ENCODE measurements at places on chromosomes 3 and 15.

DNA sequence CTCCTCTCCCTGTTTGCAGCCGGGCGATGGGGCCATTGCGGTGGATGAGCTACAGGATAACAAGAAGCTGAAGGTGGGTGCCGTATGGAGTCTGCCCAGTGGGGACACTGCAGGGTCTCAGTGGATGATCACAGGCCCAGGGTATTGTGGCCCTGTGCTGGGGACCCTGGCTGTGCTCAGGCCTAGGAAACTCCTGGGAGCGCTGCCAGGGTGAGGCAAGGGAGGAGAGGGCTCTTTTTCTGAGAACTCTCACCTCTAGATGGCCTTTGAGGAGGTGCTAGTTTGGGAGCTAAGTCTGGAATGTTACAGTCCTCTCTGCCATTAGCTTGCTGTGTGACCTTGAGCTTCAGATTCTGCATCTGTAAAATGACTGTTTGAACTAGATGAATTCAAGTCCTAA is 16.4 kb downstream of the SLC24A1 start:
- DNase-seq = no peak

GRCh38 chr15:58549013-58549784 is 117.4 kb downstream of the LIPC start:
- no peak for DNase-seq

GRCh38 chr3:40240921-40241320 is 68.6 kb upstream of the EIF1B start:
- no peak for DNase-seq

GRCh38 chr3:154954757-154955156 is 125.4 kb upstream of the MME start:
- DNase-seq = no peak

DNA sequence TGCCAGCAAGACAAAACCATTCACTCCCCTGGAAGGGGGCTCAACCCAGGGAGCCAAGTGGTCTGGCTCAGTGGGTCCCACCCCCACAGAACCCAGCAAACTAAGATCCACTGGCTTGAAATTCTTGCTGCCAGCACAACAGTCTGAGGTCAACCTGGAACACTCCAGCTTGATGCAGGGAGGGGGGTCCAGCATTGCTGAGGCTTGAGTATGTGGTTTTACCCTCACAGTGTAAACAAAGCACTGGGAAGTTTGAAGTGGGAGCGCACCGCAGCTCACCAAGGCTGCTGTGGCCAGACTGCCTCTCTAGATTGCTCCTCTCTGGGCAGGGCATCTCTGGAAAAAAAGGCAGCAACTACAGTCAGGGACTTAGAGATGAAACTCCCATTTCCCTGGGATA is 81.7 kb downstream of the MSL2 start:
- DNase-seq = no peak

DNA sequence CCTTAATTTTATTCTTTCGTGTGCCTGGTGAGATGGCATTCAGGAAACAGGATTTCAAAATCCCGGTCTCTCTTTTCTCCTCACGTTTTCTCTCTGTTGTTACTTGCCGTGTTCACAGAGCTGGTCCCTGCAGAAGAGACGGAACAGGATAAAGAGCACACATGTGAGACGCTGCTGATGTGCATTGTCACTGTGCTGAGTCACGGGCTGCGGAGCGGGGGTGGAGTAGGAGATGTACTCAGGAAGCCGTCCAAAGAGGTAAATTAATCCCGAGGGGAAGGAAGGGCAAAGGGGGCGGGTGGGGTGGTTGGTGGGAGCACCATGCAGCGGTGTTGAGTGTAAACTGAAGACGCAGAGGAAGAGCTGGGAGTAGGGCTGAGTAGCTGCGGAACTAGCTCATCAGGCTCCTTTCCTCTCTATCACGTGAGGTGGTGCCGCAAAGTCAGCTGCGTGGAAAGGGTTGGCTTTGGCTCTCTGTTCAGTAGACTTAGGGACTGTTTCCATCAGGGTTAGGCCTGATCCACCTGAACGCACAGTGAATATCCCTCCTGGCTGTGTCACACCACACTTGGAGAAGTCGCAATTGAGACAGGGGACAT is 164.8 kb upstream of the BHLHE40 start:
- DNase-seq = no peak

DNA sequence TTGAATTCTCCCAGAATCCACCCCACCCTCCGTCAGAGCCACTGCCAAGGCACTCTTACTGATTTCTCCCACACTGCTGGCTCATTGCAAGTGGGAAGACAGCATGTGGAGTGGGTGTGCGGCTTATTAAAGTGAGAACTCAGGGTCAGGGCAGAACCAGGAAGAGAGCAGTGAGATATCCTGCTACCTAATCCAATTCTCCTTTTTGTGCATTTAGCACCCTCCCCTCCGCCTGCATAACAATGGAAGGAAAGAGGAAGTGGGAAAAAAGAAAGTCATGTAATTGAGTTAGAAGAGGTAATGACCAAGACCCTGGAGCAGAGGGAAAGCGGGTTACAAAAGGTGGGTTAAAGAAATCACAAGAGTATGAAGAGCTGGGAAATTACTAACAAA is 27.8 kb upstream of the PIK3CB start:
- no peak for DNase-seq

Measured in activated T-helper 1 cell treated with Interleukin-2 at 50 U/mL for 16 hours (primary cell).